Muscle of leg (tissue), 16 donors: ENCODE measurements at places on chromosomes 12 and 14. TPM values are rescaled to one million over a fixed set of nuclear protein-coding genes. Genes with fewer than 3 reads are reported as not detected.

Gene SRRM4
- 0.13 TPM for total RNA-seq

Gene CPNE6
- not detected for total RNA-seq

Gene GPR135
- total RNA-seq = 2.3 TPM

Gene PTGDR
- 0.40 TPM for total RNA-seq

Gene CLMN
- total RNA-seq = 3.2 TPM

Gene PKP2
- 3.1 TPM for total RNA-seq

Gene TIMM9
- 42.5 TPM for total RNA-seq

Gene PPFIBP1
- 41.9 TPM for total RNA-seq

Gene KIF26A
- total RNA-seq = 7.4 TPM

Gene RNASE3
- total RNA-seq = not detected

Gene RTL1
- total RNA-seq = 12.8 TPM

Gene KRT7
- total RNA-seq = 0.31 TPM

Gene STX2
- total RNA-seq = 17.9 TPM

Gene GARIN6
- not detected for total RNA-seq

Gene NR1H4
- 0.04 TPM for total RNA-seq

Gene TAS2R9
- total RNA-seq = not detected

Gene SLC25A21
- total RNA-seq = 1.1 TPM

Gene CYP27B1
- 0.62 TPM for total RNA-seq

Gene TRHDE
- 2.3 TPM for total RNA-seq

Gene CLEC4A
- total RNA-seq = 2.5 TPM

Gene COQ10A
- total RNA-seq = 18.9 TPM

Gene RAD9B
- total RNA-seq = 3.5 TPM

Gene KERA
- total RNA-seq = 223 TPM

Gene CMA1
- 0.13 TPM for total RNA-seq

Gene SDR39U1
- 18.8 TPM for total RNA-seq

Gene MTRFR
- 9.7 TPM for total RNA-seq

Gene RNASE12
- not detected for total RNA-seq

Gene REM2
- 0.13 TPM for total RNA-seq

Gene VASH1
- 18.6 TPM for total RNA-seq

Gene GUCY2C
- not detected for total RNA-seq

Gene ANAPC5
- total RNA-seq = 114 TPM

Gene PYGL
- total RNA-seq = 25.8 TPM

Gene SERPINA12
- total RNA-seq = not detected

Gene PLXNC1
- total RNA-seq = 11.7 TPM

Gene VRK1
- total RNA-seq = 18.4 TPM

Gene CRADD
- total RNA-seq = 13.4 TPM

Gene FZD10
- 11.0 TPM for total RNA-seq

Gene DHRS2
- 0.09 TPM for total RNA-seq

Gene SAMD15
- 0.44 TPM for total RNA-seq

Gene IGF1
- 26.5 TPM for total RNA-seq

Gene VDR
- 0.40 TPM for total RNA-seq

Gene CCDC197
- 0.04 TPM for total RNA-seq

Gene C12orf56
- 0.80 TPM for total RNA-seq

Gene SLCO1B1
- total RNA-seq = 0.04 TPM

Gene OS9
- total RNA-seq = 146 TPM

Gene RAN
- total RNA-seq = 422 TPM

Gene AQP6
- 0.13 TPM for total RNA-seq

Gene SERPINA9
- not detected for total RNA-seq

Gene RIMBP2
- 2.0 TPM for total RNA-seq

Gene LGALS3
- 32.0 TPM for total RNA-seq

Gene PIWIL1
- total RNA-seq = 0.13 TPM

Gene TMEM30B
- 3.2 TPM for total RNA-seq

Gene DNAJC22
- 0.04 TPM for total RNA-seq

Gene RXYLT1
- total RNA-seq = 17.7 TPM

Gene WNT5B
- total RNA-seq = 38.8 TPM

Gene KCNH5
- total RNA-seq = 0.04 TPM

Gene MYO1A
- total RNA-seq = 0.18 TPM
